ENCODE measurements at places on chromosomes 7 and 10. TPM values are rescaled to one million over a fixed set of nuclear protein-coding genes. Genes with fewer than 3 reads are reported as not detected.

The VWDE gene
- total RNA-seq = 5.5 TPM

DNA sequence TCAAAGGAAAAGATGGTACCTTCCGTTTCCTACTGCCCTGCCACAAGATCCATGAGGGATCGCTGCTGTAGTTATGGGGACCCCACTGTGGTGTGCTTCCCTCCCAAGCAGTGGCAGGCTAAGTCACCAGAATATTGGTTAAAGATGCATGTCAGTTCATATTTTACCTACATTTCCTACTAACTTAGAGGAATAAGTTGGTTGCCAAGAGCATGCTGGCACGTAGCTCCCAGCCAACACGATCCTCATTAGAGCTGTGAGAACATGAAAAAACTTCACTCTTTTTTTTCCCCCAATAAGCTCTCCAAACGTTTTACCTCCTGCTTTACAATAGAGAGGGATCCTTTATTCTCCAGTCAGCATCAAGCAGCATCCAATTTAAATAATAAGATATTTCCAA is 203.7 kb downstream of the TRIL start:
- DNase-seq = no peak

GRCh38 chr7:42095791-42096190 is 141.2 kb downstream of the GLI3 start:
- DNase-seq = no peak

- DNase-seq = no peak
Observed at GRCh38 chr10:66378117-66378876, 547.5 kb upstream of the LRRTM3 start.

The SPDYE6 gene
- not detected for total RNA-seq

DNA sequence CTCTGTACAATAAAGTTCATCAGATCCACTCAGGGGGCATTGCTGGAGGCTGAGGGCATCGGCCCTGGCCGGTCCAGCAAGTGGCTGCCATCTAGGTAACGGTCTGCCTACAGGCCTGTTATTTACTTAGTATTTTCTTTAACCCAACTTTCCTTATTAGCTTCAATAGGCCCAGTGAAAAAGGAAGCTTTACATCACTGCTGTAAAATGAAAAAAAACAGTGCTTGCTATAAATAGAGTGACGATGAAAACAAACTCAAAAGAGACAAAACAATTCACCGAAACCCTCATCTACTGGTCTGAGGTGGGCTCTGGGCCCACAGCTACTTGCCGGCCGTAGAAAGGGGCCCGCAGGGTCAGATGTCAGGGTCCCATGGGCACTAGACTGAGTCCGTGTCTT is 192.5 kb downstream of the ELFN1 start:
- DNase-seq = no peak

DNA sequence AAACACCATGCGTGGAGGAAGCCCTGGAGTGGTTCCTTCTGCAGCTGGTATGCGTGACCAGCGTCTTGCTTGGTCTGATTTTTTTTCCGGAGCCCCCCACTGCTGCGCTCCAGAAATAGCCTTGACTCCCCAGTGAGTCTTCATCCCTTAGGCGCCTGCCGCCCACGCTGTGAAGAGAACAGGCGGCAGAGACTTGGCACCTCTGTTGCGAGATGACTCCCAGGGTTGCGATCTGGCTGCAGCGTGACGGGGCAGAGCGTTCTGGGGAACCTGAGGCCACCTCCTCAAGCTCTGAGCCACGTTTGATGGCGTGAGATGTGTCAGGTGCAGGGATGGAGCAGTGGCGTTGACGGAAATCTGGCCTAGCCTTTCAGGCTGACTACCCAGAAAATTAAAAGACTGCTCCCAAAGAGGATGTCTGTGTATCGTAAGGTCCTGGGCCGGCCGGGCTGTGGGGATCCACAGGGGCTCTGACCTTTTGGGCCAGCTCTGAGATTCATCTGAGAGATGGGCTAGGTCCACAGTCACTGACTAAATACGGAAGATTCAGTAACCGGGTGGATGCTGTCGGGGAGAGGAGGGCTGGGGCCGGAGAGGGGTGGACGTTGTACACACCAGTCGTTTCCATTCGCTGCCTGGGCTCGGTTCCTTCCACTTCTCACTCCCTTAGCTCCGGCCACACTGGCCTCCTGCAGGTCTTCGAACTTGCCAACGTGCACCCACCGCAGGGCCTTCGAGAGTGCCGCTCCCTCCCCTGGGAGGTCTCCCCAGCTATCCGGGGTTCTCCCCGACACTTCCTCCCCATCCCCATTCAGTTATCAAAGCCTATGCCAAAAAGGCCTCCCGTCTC is 33.8 kb downstream of the PFKFB3 start:
- no peak for DNase-seq

The TWIST1 gene
- not detected for total RNA-seq

DNA sequence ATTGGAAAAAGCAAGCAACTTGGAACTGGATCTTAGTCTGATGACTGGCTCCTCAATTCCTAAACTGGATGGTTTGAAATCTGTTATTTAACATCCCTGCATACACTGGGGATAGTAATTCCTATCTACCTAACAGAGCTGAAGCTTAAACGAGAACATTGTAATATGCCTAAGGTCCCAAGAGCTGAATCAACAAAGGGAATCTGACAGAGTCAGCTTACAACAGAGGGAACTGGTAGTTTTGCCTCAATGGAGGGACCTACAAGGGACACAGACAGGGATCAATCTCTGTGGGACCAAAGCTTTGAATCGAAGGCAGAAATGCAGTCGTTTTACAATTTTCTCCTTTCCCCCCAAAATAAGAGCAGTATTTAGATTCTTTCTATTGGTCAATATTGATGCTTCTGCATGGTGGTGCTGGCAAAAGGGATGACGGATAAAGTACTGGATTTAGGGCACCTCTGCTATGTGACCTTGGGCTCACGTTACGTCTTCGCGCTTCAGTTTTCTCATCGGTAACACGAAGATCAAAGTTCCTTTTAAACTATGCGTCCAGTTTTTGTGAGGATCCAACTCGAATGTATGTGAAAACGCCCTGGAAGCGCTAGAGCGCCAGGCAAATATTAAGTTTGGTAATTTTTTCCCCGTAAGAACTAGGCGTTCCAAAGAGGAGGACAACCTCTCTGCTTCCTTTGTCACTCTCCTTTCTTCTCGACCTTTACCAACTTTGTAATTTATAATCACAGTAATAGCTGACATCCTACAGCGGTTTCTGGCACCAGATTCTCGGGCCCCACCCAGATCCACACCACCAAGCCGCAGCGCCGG is 1.1 kb downstream of the ACTR1A start:
- no peak for DNase-seq

The TYW1B gene
- total RNA-seq = 4.0 TPM

GRCh38 chr10:61001731-61002122 is 57.7 kb upstream of the RHOBTB1 start:
- DNase-seq = no peak

GRCh38 chr10:118701529-118702323 is 53.0 kb downstream of the CACUL1 start:
- DNase-seq = no peak

DNA sequence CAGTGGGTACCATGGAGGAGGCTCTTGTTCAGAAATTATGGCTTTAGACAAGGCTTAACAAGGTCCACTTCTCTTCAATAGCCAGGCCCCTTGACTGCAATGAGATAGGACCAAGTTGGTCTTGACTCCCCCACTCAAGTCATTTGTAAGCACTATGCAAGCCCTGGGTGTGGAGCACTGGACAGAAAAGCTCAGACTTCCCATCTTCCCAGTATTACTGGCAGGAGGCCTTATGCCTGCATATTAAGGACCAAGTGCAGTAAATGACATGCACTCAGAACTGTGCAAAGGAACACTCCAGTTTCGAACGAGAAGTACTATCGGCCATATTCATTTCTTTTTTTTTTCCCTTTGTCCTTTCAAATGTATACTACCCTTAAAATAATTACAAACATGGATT is 318.3 kb upstream of the LRRN3 start:
- no peak for DNase-seq

DNA sequence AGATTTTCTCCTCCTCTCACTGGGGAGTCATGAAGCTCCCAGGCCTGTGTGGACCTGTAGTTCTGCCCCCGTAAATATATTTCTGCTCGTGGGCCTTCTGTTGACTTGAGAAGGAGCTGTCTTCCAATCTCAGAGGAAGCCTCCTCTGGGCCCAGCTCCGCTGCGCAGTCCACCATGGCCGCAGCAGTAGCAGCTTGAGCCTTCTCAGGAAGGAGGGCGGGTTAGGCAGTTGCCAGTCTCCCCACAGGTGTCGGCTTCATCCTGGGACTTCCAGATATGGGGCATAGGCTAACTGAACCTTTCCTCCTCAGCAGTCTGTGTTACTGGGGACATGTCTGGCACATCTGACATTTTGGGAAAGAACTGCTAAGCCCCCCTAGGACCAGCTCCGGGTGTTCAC is 62.9 kb upstream of the TRIM8 start:
- no peak for DNase-seq

GRCh38 chr10:119253433-119254174 is 46.2 kb downstream of the GRK5 start:
- no peak for DNase-seq

GRCh38 chr7:28478656-28479055 is 66.3 kb downstream of the CREB5 start:
- no peak for DNase-seq

DNA sequence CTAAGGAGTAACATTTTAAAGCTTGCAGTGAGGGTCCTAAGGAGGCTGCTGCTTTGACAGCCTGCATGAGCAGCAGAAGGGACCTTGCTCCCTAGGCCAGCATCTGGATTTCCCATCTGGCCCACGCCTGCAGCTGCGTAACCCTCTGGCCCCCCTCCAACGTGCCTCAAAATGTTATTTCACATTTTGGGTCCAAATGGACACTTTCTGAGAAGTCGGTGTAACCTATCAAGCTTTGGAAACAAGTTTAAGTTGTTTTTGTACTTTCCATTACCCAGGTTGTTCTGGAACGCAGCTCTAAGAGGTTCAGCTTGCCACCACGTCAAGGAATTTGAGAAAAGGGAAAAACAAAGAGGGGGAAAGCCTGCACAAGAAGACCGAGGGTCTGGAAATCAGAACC is 338.3 kb downstream of the KCNMA1 start:
- DNase-seq = no peak

- DNase-seq = peak; percentile 47
Observed at GRCh38 chr10:5563991-5564536, 39.3 kb downstream of the CALML3 start.

DNA sequence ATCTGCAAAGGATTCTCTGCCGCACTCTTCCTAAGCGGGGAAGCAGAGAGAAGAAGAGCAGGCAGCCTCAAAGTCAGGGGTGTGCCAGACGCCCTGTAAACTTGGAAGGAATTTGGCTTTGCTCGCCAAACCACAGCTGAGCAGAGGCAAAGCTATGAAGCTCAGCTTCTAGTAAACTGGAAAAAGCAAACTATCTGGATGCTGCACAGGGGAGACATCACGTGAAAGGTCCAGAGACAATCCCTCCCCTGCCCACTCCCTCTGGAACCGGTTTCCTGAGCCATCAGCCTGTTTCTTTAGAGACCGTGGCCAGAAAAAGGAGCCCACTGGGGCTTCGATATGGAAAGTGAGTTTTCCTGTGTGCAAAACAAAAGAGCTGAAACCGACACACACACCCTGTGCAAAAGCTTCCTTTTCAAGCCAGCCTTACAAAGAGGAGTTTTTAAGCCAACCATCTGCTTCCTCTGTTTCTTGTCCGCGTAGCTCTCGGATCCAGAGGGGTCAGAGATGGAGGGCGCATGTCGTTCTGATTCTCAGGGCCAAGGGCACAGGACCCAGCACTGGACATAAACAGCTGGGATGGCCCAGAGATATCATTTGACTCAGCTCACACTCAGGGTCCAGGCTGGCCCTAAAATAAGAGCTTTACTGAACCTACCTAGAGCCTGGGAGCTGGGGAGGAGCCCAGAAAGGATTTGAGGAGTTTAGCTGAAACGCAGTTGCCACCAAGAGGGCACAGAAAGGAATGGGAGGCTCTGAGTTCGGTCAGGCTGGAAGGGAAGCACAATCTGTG is 58.2 kb upstream of the DNAAF5 start:
- DNase-seq = no peak

- no peak for DNase-seq
Observed at GRCh38 chr10:115432188-115432819, 339.1 kb downstream of the ATRNL1 start.

DNA sequence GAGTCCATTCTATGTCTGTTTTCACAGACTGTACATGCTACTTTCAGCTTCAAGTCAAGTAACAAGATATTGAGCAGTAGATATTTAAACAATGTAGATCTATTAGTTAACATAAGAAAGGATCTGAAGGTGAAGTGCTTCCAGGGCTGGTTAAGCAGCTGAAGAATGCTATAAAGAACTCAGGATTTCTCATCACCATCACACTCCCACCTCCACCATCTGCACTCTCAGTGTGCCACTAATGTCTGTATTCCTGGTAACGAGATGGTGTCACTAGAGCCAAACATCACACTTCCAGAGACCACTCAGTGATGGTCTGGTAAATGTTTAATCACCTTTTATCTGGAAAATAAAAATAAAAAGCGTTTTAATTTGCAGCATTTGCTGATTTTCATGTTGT is 224.0 kb upstream of the FERD3L start:
- DNase-seq = no peak

- no peak for DNase-seq
Observed at GRCh38 chr7:2774935-2775334, 69.2 kb downstream of the GNA12 start.

The PPP1R17 gene
- not detected for total RNA-seq

- no peak for DNase-seq
Observed at GRCh38 chr10:129602938-129603535, 136.0 kb downstream of the MGMT start.

The RASA4B gene
- total RNA-seq = 18.0 TPM

DNA sequence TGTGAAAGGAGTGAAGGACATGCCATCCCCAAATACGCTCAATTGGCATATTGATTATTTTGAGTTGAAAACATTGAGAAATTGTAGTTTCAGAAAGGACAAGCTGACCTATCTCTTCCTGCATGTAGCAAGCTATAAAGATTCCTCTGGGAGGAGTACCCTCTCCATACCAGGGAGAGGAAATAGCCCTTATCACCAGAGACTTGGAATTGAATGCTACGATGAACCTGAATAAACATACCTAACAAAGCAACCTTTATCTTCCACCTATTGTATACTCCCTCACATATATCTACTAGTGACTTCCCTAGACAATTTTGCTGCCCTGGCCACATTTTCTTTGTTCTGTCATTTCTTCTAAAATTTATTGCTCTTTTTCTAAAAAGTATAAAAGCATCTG is 150.2 kb upstream of the EEPD1 start:
- no peak for DNase-seq

DNA sequence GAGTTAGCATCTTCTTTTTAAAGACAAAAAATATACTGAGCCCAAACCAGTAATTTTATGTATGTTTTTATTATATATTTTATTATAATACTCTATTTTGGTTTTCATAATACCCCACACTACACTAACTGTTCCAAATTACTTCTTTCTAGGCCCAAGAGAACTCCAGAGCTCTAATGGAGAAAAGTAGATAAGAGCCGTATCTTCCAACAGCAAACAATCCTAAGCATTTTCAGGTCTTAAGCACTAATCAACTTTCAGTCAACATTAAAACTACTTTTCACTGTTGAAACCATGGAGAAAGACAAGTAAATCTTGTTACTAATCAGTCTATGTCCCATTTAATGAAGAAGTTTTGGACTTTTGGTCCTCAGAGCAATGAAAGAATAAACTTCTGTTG is 55.1 kb downstream of the JMJD1C start:
- no peak for DNase-seq

The INMT gene
- total RNA-seq = 0.37 TPM

GRCh38 chr10:24723386-24723787 is 300 bp downstream of the ARHGAP21 start:
- peak; percentile 68 for DNase-seq

The TBXAS1 gene
- 3.0 TPM for total RNA-seq

The CPA2 gene
- not detected for total RNA-seq

GRCh38 chr7:12690041-12690878 is 2.8 kb downstream of the ARL4A start:
- no peak for DNase-seq

- no peak for DNase-seq
Observed at GRCh38 chr10:93357680-93358079, 124.5 kb downstream of the MYOF start.

All from activated naive CD8-positive, alpha-beta T cell treated with anti-CD3 and anti-CD28 coated beads, Interleukin-2, amount 10 ng/mL, durations not matched to agents 7 days and 5 days (primary cell).